ENCODE measurements at places on chromosomes 7 and 10.

- no peak for DNase-seq
These were observed 53.6 kb upstream of the CHCHD3 start for GRCh38 chr7:133135451-133135850.

DNA sequence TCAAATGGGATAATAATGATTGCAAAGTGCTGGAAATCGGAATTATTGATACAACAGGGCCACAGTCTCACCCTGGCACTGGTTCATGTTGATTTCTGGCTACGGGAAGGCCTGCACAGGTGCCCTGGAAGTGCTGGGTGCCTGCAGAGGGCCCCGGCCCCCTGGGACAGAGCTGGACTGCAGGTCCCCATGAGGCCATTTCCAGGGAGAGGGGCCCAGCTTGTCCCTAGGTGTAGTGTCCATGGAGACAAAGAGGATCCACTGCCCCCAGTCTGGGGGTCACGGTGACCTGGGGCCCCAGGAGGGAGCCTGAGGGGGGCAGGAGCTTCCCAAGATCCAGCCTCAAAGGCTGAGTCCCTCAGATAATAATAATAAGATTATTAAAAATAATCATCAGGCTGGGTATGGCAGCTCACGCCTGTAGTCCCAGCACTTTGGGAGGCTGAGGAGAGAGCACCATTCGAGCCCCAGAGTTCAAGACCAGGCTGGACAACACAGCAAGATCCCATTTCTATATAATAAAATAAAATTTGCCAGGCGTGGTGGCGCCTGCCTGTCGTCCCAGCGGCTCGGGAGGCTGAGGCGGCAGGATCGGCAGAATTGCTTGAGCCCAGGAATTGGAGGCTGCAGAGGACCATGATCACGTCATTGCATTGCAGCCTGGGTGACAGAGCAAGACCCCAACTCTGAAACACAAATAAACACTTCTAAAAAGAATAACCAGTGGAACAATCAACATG, 98.1 kb downstream of the MICALL2 start:
- no peak for DNase-seq

DNA sequence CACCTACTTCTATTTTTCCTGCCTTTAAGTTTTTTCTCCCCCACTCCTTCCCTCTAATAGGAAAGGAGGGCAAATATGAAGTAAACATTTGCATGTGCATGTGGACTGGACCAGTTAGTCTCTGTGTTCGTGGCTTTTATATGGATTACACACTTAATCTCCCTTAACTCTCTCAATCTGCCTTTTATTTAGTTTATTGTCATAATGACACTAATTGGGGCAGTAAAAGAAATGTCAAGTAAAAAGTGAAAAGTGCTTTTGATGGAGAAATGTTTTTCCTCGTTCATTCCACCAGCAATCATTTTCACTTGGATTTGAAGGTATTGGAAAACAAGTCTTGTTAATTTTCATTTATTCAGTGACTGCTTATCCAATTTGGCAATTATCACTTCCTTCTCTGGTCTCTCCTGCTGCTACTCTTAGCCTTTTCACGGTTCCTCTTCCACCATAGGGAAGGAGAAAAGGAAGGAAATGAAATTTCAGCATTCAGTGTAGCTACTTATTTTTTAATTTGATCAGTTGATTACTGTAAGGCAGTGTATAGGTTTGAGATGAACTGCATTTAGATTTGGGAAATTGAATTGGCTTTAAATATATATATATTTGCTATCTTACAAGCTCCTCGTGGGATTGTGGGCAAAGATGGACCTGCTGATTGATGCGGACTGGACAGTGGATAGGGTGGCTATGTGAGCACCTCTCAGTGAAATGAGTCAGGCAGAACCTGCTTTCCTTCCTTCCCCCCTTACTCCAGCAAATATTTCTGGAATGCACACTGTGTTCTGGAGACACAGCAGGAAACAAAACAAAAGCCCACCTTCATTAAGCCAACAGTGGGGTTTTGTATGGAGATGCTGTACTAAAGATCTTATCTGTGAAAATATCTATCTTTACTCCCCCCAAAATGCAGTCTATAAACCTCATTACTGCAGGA, 77.5 kb downstream of the LRRC4 start:
- no peak for DNase-seq

- no peak for DNase-seq
These were observed 51.1 kb downstream of the TET1 start for GRCh38 chr10:68611227-68611626.

- no peak for DNase-seq
These were observed 1.1 kb downstream of the TMEM273 start for GRCh38 chr10:49187044-49187484.
